ENCODE measurements at places on chromosomes 6 and 20.

DNA sequence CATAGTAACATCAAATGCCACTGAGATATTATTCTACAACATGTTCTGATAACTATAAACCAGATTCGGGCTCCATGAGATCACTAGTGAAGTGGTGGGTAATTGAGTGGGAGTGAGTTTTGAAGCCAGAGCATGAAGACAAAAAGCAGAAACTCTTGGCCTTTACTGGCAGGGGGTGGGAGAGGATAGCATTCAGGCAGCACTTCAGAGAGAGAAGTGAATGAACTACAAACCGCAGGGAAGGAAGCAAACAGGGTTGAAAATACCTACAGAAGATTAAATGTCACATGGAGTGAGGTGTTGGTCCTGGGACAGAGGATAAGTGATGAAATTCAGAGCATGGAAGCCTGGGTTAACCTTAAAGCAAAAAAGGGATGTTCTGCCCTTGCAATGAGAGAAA lies 250.0 kb downstream of the EPM2A start:
- no peak for DNase-seq

DNA sequence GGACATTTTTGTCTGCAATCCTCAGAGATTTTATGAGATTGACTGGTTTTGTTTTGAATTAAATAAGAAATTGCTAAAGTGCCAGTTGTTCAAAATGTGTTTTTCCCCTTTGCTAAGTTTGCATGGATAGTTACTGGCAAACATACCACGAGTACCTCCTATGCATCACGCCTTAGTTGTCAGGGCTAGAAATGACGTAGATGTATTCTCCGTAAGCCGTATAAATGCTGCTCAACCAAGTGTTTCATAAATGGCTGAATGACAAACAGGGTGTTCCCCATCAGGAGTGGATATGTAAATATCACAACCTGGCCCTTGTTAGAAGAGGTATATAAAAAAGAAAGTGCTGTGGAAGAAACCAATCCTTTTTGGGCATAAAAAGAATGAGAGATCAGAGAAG lies 341.1 kb upstream of the ZFP64 start:
- DNase-seq, result no peak

DNA sequence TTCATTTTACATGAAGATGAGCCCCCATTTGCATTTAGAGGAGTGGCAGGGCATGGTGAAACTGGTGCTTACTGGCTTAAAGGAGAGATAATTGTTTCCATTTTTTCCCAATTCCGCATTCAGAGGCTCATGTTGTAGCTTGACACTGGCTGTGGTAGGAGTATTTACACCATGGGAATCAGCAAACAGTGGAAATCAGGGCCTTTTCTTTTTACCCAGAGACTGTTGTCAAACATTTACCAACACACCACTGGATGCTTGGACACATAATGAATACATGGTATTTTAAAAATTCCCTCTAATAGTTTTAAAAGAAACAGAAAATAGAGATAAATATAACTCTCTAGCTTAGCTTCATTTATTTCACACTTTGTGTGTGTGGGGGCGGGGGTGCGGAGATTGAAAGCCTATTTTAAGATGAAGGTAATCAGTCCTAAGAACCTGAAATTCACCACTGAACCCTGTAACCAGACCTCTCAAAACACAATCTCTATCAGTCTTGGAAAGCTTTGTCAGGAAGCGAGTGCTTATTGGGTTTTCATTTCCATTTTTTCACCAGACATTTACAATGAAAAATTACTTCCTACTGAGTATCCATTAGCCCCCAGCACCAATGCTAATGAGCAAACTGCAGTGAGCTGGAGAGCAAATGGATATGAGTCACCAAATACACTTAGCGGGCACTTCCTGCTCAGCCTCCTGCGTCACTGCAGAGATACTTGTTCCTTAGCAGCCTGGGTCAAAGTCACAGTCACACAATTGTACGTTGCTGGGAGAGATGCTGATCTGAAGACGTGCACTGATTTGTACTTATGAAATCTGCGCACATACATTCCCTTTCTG lies 532.0 kb downstream of the BCKDHB start:
- DNase-seq, result peak; percentile 98

DNA sequence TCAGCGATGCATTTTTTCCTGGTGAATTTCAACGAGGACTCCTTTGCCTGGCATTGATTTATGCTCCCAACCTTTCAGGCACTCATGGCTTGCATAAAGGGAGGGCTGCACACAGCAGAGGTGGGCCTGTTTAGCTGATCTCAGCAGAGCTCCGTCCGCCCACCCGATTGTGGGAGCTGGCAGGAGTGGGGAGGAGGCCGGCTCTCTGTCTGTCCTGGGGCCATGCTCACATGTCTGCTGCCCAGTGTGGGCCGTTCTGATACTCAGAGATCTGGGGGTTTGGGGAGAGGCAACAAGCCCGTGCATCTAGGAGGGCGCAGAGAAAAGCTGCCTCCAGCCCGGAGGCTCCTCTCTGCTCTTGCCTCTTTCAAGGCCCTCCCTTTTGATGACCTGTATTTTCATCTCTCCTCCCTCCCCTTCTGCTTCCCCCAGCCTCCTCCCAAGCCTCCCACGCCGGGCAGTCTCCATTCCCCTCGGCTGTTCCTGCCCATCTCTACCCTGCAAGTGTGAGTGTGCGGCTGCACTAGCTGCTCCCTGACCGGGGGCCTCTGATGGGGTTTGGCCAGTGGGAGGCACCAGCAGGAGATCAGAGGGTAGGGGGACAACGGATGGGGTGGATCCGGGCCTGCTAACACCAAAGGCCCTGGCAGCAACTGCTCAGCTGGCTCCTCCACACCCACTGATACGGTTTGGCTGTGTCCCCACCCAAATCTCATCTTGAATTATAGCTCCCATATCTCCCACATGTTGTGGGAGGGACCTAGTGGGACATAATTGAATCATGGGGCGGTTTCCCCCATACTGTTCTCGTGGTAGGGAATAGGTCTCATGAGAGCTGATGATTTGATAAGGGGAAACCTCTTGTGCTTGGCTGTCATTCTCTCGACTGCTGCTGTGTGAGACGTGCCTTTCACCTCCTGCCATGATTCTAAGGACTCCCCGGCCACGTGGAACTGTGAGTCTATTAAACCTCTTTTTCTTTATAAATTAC lies 39.6 kb upstream of the MLN start:
- DNase-seq, result no peak

- DNase-seq, result no peak
Observed at GRCh38 chr6:80465513-80465912, 359.0 kb downstream of the BCKDHB start.

Data from brain microvascular endothelial cell (primary cell).